ENCODE measurements at places on chromosomes 5 and 9.

- DNase-seq = no peak
Observed at GRCh38 chr9:137380606-137381005, 42.4 kb downstream of the EXD3 start.

DNA sequence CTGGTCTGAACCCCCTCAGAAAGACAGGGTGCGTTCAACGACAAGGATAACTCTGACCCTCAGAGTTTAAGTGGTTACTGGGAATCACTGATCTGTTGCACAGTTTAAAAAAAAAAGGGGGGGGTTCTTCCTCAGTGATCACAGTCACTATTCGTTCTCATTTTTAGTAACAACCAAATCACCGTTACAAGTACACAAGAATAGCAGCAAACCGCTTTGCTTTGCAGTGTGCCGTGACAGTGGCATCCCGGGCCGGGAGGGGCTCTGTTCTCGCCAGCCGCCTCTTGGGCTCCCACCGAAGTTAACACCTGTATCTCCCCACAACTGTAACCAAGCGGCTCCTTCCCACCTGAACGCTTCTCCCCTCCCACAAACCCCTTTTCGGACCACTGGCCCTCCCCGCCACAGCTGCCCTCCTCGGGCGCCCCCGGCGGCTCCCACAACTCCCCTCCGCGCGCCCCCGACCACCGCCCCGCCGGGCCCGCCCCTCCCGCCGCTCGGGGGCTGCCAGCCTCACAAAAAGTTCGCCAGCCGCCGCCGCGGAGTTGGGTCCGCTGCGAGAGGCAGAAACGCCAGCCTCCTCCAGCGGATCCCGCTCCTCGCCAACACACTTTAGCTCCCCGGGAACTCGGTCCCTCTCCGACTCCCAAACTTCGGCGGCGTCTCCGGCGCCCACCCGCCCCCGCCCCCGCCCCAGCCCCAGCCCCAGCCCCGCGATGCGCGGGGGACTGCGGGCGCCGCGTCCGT, 1.2 kb downstream of the SSBP2 start:
- DNase-seq = peak; percentile 24

DNA sequence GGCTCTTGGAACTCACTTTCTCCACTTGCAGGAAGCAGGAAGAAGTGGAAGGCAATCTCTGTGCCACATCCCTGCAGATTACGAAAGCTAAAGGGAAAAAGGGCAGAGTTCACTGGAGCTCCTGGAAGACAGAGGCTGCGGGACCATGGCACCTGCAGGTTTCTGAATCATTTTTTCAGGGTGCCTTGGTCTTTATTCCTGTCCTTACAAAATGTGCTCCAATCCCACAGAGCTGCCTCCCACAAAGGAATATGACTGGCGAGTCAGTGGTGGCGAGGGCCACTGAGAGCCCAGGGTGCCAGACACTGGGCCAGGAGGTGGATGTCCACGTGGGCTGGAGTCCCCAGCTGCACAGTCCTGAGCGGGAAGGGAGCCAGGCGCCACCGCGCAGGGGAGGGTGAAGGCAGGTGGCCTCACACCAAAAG, 183.0 kb downstream of the FANCC start:
- DNase-seq = no peak

- peak; percentile 6 for DNase-seq
Observed at GRCh38 chr9:114155263-114155994, at the start of gene COL27A1. Gene COL27A1 (plus strand): TSS chr9:114155537. CDS start chr9:114155951, 414 bp downstream.

GRCh38 chr5:58156361-58156760, 303.5 kb downstream of the PLK2 start:
- DNase-seq = peak; percentile 61

DNA sequence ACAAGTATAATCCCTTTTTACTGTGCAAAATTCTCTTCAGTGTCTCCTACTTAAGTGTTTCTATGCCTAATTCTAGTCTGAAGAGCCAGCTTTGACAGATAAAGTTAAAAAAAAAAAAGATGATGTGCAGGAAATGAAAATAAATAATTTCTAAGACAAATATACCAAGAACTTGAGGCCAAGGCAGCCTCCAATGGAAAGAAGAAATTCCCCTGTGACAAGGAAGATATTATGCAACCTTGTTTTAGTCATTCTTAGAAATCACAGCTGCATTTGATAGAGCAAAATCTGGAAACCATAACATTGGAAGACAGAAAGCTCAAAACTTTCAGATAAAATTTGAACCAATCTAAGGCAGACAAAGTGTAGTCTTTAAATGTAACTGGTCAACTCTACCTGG, 375.9 kb upstream of the TLE4 start:
- DNase-seq = no peak

DNA sequence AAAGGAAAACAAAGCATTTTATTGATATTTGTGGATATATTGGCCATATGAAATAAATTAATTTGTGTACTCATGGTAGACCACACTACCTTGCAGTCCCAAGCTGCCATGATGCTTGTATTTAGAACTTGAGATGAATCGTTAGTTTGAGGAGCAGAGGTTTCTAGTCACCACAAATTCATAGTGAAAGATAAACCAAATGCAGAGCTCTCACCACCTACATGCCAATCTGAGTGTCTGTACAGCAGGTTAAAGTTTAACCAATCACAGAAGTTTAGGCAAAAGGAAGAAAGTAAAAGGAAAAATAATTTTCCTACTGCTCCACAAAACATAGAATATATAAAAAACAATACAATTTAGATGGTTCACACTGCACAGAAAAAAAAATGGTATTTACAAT, 163.6 kb upstream of the FTMT start:
- DNase-seq = no peak

- no peak for DNase-seq
Observed at GRCh38 chr5:114419959-114420358, 58.1 kb downstream of the KCNN2 start.

- DNase-seq = no peak
Observed at GRCh38 chr9:75691408-75691807, 199.1 kb upstream of the PCSK5 start.

DNA sequence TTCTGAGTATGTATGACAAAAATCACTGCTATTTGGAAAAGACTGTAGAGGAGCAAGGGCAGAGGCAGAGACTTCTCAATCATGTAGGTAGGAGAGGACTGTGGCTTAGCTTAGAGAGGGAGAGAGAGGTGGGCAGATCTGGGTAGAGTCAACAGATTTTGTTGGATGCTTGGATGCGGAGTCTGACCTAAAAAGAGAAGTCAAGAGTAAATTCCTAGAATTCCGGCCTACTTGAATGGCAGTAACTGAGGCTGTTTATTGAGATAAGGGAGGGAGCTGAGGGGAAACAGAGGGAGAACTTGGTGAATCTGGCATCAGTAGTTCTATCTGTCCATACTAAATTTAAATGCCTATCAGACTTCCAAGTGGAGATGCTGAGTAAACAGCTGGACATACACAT, 2.4 kb downstream of the TICAM2 start:
- DNase-seq = no peak

GRCh38 chr9:72396247-72397091, 31.5 kb upstream of the ZFAND5 start:
- no peak for DNase-seq

DNA sequence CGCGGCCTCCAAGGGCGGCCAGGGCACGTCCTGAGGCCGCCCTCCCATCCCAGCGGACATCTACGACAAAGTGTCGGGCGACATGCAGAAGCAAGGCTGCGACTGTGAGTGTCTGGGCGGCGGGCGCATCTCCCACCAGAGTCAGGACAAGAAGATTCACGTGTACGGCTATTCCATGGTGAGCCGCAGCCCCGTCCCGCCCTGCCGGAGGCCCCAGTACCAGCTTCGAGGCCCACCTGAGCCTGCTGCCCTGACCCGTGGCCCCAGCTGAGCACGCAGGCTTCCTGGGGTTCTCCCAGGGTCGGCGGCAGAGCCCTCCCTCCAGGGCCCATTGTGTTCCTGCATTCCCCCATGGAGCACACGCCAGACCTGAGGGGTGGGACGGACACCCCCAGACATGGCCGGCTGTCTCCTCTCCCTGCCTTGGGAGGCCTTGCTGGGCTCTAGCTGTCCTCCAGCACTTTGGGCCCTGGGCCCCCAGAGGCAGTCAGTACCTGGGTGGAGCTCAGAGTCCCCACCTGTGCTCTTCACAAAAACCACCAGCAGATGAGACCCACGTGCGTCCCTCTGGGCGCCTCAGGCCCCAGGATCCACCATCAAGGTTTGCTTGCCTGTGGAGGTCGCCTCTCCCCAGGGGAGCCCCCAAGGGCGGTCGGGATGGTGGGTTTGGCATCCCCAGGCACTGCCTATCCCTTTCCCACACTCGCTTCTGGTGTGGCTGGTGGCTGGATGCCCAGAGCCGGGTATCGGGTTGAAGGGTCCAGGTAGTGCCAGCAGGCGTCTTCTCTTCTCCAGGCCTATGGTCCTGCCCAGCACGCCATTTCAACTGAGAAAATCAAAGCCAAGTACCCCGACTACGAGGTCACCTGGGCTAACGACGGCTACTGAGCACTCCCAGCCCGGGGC, 1.0 kb downstream of the PHPT1 start:
- DNase-seq = no peak

GRCh38 chr9:92637326-92637725, 32.6 kb downstream of the IPPK start:
- no peak for DNase-seq

GRCh38 chr5:136145030-136145429, 12.4 kb downstream of the SMAD5 start:
- no peak for DNase-seq

DNA sequence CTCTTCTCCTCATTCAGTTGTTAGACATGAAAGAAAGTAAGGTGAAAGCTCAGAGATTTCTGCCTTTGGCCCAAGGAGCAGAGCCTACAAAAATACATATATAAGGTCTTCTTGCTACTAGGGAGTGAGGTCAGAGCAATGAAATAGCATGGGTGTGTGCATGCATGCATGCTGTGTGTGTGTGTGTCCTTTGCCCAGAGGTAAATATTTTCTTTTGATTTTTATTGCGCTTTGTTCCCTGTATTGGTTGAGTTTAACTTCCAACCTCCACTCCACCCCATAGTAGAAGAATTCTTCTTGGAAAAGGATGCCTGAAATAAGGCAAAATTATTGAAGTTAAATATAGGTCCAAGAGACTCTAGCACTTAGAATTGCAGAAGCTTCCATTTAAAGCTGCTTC, 248.0 kb upstream of the PTGER4 start:
- no peak for DNase-seq

- DNase-seq = no peak
Observed at GRCh38 chr9:75019022-75019421, 9.1 kb downstream of the CARNMT1 start.

DNA sequence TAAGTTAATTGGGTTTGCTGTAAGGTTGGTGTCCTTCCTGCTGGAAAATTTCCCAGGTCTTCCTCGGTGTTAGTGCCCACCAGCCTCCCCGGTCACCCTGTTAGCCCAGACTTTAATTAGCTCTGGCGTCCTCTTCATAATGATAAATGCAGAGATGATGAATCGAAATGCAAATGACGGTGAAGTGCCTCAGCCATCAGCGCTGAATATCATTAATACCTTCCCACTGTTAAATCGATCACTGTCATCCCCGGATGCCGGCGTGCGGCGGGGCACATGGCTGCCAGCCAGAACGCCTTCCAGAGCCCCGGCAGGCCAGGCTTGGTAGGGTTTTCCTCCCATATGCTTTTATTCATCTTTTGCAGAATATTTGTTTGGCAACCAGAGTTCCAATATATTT, 204.5 kb downstream of the IRX2 start:
- DNase-seq = no peak

DNA sequence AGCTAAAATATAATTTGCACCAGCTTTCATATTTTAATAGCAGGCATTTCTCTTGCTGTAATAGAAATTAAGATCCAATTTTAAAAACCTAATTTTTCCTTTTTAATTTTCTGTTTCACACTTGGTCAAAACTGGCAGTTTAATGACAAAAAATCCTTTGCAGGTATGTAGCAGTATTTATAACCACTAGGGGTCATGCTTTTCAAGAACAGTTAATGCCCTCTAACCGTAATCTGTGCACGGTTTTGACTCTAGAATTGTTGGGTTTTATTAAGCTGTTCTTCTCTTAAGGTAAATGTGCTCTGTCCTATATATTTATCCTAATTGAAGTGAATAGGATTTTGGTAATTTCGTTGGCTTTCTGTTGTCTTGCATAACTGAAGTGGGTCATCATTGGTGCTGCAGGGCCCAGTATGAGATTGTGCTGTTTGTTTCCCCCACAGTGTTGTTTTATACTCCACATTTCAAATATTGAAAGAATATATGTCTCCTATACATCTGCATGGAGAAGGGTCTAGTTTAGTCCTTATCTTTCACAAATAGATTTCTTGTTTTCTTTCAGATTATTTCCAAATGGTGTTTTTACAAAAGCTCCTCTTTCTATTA, 107.4 kb downstream of the SCAMP1 start:
- DNase-seq = peak; percentile 33

- no peak for DNase-seq
Observed at GRCh38 chr9:111980398-111980797, 83.8 kb downstream of the UGCG start.

DNA sequence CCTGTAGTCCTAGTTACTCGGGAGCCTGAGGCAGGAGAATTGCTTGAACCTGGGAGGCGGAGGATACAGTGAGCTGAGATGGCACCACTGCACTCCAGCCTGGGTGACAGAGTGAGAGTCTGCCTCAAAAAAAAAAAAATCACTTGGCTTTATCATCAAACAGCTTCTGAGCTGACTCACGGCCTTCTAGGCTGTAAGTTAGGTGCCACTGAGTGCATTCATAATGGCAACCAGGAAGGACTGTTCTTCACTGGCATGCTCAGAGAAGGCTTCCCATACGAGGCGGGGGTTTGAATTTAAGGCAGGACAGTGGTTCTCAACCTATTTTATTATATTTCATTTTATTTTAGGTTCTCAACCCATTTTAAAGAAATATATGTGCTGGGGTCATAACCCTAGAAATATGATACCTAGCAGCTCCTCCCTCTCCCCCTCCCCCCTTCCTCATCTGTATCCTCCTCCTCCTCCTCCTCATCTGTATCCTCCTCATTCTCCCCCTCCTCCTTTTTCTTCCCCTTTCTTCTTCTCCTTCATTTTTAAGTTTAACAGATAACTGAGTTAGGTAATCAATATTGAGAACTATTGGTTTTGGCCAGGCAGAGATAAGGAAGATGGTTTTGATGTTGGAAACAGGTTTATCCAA, 19.0 kb upstream of the LHFPL2 start:
- no peak for DNase-seq

- no peak for DNase-seq
Observed at GRCh38 chr9:81673310-81673709, 16.0 kb downstream of the TLE1 start.

DNA sequence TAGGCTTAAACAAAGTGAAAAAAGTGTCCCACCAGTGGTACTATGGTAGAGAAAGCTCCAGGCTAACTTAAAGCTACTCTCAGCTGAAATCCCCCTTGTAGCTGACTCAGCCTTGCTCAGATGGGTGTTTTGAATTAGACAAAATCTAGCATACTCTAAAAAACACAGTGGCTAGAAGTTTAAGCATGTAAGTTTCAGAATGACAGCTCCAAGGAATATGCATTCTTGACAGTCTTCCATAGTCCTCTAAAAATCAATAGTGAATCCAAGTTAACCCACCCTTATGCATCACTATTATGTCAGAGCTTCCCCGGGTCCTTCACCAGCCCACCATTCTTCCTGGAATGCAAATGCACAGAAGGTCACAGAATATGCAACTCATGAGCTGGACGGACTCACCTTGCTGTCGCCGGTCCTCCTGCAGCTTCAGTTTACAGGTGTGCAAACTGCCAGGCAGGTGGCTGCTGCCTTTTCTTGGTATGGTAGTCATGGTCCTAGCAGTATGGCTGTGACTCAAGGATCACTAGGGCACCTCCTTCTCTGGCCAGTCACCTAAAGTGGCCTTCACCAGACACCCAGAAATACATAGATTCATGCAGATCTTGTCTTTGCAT, 668 bp downstream of the RANBP3L start:
- no peak for DNase-seq

Data from NCI-H146 (cell line).